T-helper 1 cell (primary cell): ENCODE measurements at places on chromosomes 12 and 14.
A peak's percentile ranks its signal among the peaks of the same experiment; 100 is the strongest.

- no peak for DNase-seq
These were observed 107.4 kb downstream of the GRIP1 start for GRCh38 chr12:66571361-66571915.

GRCh38 chr12:119940897-119941296, 48.1 kb upstream of the BICDL1 start:
- DNase-seq: no peak

DNA sequence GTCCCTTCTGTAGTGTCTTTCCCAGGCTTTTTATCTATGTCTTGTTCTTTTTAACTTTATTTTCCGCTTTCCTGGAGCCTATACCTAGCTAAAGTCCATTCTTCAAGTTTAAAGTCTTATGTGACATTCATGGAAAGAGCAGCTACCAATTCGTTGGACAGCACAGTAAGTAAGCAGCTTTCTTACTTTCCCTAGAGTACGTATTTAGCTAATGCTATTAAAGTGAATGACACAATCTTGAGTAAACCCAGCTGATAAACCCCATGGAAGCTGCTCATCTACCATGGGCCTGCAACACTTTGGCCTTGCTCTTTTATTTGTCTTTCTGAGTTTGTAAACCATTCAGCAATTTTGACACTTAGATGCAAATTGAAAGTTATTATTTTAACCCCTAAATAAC, 30.0 kb downstream of the ALX1 start:
- no peak for DNase-seq

DNA sequence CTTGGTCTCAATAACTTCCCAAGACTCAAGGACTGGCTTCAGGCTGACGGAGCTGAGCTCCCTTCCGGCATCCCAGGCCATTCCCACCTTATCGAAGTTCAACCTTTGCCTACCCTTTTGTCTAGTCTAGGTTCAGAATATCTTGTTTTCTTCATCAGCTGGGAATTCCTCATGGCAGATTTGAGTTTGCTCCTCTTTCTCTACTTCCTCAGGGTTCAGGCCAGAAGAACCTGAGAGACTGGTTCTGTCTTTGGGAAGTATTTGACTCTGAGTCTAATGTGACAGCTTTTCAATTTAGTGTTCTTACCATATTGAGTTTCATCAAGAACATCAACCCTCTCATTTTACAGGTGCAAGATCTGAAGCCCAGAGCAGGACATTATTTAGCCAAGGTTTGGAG, 2.1 kb downstream of the BIN2 start:
- no peak for DNase-seq

GRCh38 chr14:33979613-33980276, 28.9 kb upstream of the EGLN3 start:
- no peak for DNase-seq

GRCh38 chr14:26841326-26841725, 243.5 kb upstream of the NOVA1 start:
- no peak for DNase-seq

GRCh38 chr12:40241741-40242140, 16.9 kb downstream of the LRRK2 start:
- no peak for DNase-seq

- no peak for DNase-seq
These were observed 874 bp upstream of the YARS2 start for GRCh38 chr12:32756476-32757066.

GRCh38 chr12:107317751-107318555, 224.6 kb upstream of the CRY1 start:
- DNase-seq: peak; percentile 76

DNA sequence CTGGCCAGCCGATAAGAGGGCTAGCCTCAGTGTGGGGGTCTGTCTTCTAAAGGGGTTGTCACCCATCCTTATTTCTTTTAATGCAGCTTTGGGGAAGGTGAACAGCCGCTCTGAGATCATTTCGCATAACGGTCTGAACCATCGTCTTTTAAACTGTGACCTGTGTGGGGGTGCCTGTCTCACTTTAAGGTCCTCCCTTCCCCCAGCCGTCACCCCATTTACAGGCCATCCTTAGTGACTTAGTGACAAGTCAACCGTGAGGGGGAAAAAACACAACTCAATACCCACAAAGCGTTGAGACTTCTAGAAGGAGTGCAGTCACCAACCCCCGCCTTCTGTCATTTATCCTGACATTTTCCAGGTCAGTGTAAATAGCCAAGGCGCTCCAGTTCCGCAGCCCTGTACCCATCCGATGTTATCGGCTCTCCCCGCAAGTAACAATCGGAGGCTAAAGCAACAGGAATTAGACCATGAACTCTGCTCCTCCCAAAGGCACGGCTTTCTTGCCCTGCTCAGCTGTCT, 505 bp upstream of the DENND5B start:
- no peak for DNase-seq

- no peak for DNase-seq
These were observed 39.9 kb downstream of the DNAI7 start for GRCh38 chr12:25155022-25155576.

GRCh38 chr12:126355346-126355745, 1290.1 kb downstream of the AACS start:
- no peak for DNase-seq

DNA sequence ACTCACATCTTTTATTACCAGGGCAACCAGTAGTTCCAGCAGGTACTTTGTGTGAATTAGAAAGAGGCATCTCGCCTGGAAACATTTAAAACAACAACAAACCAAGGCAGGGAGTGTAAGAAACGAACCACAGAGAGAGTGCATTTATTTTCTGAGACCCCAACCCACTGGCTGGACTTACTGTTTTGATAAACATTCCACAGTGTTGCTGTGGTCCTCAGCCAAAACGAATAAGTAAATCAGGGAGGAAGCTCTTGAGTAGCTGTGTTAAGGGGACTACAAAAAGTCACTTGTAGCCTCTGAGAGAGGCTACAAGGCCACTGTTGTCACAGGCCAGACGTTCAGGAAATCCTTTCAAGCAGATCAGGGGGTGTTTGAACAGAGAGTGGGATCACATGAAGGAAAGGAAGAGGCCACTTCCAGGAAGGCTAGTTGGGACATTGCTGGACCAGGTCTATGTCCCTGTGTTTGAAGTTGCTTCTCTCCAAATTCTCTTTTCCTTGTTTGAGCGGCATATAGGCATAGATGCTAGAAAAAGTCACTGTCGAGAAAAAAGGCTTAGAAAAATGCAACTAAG, 33.8 kb downstream of the DMAC2L start:
- DNase-seq: no peak

- DNase-seq: no peak
These were observed 9.9 kb upstream of the GYS2 start for GRCh38 chr12:21614506-21614905.

GRCh38 chr12:14840616-14841015, 2.7 kb downstream of the ART4 start:
- no peak for DNase-seq

DNA sequence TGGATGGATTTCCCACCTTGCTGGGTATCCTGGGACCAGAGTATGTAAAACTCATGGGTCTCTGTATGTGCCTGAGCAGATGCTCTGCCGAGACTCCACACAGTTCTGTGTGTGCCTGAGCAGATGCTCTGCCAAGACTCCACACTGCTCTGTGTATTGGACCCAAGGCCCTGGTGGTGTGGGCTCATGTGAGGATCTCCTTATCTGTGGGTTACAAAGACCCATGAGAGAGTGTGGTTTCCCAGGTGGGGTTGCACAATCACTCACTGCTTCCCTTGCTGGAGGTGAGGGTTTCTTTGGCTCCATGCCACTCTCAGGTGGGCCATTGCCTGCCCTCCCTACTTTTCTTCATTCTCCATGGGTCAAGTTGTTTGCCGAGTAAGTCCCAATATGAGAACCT, 141.5 kb downstream of the TBC1D30 start:
- no peak for DNase-seq

- no peak for DNase-seq
These were observed 322.9 kb downstream of the KCNH5 start for GRCh38 chr14:62722406-62722805.

GRCh38 chr12:1351926-1352325, 242.5 kb downstream of the FBXL14 start:
- DNase-seq: no peak

DNA sequence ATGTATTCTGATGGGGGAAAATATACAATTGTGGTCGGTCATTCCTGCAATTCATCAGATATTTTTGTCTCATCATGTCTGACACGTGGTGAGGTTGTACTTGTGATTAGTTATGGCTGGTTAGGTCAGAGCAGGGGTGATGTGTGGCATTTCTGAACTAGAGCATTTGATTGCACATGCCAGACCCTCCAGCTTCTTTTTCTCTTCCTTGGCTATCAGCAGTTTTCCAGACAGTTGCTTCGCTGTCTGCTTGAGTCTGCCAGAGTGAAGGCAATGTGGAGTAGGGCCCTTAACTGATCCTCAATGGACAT, 25.9 kb downstream of the TMEM117 start:
- DNase-seq: no peak

DNA sequence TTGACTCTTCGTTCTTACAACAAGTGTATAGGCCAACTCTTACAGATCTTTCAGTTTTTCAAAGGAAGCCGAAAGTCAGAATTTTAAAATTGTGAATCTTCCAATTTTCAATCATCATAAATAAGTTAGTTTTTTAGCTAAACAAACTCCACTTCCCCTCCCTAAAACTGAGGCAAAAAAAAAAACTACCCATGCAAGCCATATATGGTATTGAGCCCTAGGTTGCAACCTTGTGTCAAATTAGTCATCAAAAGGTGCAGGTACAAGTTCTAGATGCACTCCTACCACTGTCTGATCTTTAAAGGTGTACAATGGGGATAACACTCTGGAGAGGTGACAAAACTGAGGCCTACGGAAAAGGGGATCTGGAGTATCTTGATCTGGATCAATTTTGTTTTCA, 97.9 kb downstream of the PAWR start:
- no peak for DNase-seq

- DNase-seq: no peak
These were observed 159.9 kb upstream of the NOS1 start for GRCh38 chr12:117521346-117521745.

DNA sequence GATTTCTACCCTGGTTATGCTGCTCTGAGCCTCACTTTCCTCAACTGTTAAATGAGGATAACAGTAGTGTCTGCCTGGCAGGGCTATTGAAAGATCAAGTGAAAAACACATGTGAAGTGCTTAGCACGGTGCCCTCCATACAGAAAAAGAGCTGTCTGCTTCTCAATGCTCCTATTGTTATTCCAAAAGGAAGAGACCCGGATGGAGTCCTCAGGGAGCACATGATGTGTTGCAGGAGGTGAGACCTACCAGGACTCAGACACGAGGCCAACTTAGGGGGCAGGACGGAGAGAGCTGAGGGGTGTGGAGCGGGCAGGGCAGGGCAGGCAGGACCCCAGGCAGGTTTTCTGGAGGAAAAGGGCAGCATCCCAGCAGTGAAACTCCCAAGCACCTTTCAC, 8.9 kb downstream of the FAIM2 start:
- no peak for DNase-seq

DNA sequence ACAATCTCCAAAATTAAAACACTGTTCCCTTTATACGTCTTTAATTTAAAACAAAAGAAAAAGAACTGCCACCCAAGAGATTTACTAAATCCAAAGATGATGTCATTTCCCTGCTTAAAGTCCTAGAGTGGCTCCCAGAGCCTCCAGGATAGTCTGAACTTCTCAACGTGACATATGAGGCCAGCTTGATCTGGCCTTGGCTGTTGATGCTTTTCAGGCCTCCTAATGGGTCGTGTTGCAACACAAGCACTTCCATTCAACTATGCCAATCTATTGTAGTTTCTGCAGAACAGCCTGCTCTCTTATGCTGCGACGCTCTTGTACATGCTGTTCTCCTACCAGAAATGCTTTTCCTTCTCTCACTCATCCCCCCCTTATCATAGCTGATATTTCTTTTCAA, 35.7 kb downstream of the LGR5 start:
- no peak for DNase-seq

DNA sequence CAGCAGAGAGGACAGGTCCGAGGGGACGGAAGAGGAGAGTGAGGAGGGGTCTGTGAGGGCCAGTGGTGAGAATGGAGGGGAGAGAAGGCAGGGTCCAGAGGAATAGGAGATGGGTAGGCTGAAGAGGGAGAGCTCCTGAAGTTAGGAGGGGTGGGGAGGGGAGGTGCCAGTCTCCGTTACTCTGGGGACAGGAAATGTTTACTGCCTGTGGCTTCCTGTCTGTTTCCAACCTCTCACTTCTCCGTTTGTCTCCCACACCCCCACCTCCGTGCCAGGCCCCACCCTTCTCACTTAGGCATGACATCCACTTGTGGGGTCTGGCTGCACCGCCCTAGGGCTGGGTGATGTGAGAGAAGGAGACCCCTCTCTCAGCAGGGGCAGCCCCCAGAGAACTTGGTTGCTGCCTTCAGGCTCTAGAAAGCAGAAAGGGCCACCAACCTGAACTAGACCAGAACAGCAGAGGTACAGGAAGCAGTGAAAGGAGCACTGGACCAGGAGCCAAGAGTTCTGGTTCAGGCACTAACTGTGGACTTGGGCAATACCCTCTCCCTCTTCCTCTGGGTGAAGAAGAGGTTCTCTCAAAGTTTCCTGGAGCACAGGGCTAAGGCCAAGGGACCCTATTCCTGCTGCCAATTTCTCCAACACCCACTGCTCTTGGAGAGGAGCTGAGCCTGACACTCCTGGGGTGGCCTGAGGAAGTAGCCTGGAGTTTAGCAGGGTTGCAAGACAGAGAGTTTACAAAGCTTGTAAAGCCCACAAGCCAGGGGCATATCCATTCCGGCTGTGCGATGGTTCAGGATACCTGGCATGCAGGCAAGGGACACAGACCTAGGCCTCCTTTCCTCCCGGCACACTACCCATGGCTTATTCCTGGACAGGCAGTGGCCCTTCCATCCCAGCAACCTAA, 5.5 kb downstream of the ITGA5 start:
- peak; percentile 77 for DNase-seq

GRCh38 chr14:49240383-49240782, 345.8 kb downstream of the RPS29 start:
- DNase-seq: no peak

GRCh38 chr12:111570084-111570961, 28.8 kb downstream of the ATXN2 start:
- DNase-seq: no peak

DNA sequence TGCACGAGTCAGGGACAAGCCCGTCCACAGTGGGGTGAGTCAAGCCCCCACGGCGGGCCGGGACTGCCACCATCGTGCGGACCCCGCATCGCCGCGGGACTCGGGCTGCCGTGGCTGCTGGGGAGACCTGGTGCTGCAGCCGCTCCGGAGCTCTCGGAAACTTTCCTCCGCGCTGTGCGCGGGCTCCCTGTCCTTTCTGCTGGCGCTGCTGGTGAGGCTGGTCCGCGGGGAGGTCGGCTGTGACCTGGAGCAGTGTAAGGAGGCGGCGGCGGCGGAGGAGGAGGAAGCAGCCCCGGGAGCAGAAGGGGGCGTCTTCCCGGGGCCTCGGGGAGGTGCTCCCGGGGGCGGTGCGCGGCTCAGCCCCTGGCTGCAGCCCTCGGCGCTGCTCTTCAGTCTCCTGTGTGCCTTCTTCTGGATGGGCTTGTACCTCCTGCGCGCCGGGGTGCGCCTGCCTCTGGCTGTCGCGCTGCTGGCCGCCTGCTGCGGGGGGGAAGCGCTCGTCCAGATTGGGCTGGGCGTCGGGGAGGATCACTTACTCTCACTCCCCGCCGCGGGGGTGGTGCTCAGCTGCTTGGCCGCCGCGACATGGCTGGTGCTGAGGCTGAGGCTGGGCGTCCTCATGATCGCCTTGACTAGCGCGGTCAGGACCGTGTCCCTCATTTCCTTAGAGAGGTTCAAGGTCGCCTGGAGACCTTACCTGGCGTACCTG, 1.1 kb downstream of the PDE3A start:
- DNase-seq: no peak
